ENCODE measurements at places on chromosomes 12 and 14.

- no peak for DNase-seq
Measured at GRCh38 chr12:132174015-132174838, 30.0 kb downstream of the NOC4L start.

DNA sequence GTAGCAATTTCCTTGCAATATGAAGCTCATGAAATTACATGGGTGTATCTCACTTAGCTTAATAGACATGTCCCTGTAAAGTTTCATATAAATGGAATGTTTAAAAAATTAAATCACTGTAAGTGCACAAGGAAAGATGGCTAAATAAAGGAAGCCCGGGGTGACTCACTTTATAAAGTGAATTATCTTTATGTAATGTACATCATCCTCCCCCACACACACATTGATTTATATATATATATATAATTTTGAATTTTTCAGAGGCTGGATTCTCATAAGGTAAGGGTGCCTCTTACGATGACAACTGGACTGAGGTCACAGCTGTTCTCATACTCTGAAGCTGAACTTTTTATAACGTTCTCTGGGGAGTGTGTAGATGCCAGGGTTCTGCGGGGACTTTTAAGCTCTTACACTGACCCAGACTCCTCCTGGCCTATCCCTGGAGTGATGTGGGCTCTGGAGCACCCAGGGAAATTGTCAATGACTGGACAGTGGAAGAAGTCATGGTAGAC, 108.7 kb upstream of the HIF1A start:
- no peak for DNase-seq

- no peak for DNase-seq
Measured at GRCh38 chr12:116689979-116690744, 47.7 kb downstream of the SPRING1 start.

DNA sequence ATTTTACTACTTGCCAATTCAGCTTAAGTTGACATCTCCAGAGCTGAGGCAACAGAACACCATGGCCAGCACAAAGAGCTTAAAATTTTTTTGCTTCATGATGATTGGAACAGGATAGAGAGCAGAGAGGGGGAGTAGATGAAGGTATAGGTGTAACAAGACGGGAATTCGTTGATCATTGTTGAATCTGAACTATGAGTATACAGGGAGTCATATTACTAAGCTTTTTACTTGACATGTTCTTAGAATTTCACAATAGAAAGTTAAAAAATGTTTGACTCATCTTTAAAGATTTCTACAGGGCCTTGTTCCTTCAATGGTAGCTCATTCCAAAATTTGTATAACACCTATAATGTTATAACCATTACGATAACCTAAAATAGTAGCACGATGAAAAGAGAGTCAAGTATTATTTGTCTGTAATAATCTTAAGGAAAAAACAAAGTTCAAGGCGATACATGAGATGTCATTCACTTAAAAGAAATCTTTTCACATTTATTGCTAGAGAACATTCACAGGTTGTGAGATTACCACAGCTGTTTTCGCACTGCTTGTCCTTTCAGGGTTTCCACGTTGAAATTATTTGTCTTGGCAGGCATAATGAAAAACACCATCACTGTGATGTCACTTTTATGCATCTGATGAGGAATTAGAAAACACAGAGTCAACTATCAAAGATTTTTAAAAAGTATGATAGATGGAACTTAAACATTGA, 33.9 kb downstream of the SPX start:
- DNase-seq = no peak

DNA sequence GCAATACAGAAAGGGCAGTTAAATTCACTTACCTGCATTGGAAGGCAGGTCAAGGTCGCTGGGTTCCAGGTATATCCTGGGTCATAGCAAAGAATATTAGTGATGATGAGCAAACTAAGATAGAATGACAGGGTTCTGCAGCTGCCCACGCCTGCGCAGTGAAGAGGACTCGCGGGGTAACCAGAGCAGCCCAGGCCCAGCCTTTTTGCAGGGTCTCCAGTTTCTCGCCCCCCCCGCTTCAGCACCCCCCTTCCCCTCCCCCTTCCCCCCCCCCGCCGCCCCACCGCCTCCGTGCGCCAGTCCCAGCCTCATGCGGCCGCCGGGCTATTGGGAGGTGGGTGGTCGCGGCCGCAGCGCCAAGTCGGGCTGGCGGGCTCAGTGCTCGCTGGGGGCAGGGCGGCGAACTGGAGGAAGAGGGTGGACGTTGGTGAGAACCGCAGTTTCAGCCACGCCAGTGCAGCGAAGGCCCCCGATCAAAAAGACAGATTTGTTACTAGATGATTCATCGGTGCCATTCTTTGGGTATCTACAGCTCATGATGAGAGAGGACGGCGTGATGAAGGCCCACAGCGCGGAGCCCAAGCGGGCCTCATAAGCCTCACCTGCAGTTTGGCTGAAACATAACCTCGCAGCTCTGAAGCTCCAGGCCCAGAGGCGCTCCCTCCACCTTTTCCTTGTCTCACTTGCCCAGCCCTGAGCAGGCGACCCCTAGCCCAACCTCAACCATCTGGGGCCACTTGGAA, 20.2 kb downstream of the SLC2A3 start:
- no peak for DNase-seq

GRCh38 chr14:51817326-51817725, 43.1 kb upstream of the GNG2 start:
- no peak for DNase-seq

DNA sequence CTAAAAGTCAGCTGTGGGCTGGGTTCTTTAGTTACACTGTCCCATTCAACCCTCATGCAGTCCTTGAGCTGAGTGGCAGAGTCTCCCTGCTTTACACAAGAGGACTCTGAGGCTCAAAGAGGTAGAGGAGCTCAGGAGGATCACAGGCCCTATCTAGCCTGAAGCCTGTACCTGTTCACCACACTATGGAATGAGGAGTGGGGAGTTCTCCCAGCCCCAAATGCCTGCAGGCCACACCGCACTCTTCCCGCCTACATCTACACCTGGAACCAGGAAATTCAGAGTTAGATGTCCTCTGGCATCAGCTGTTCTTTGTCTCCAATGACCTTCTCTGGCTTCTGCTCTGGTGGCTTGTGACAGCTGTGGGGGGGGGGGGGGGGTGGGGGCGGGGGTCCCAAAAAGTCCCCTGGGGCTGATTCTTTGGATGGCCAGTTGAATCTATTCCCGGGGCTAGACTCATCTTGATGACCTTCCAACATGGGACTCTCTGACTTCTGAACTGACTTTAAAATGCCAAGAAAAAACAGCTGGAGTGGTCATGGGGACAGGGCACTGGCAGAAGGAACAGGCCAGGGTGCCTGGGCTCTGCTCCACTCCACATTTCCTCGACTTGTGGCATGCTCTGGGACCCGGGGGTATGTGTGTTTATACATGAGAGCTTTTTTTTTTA, 30.6 kb downstream of the RIN3 start:
- no peak for DNase-seq

DNA sequence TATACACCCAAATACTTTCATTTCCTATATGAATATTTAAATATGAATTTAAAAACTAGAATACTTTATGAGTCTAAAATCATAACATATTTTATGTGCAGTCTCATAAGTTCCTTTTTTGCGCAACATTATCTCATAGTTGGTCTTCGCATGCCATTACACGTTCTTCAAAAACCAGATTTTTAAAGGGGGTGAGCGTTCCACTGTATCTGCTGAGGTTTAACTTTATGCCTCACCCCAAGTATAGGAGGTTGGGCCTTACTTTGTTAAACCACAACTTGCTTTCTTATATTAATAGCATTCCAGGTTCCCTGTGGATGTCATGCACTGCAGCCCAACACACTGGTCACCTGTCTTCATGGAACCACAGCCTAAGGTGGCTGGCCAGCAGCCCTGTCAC, 118.6 kb downstream of the APAF1 start:
- DNase-seq = no peak

GRCh38 chr12:3752741-3753486, at the start of gene CRACR2A:
TSS of gene CRACR2A (minus strand) at chr12:3753109. CDS start at chr12:3696999, 56,110 bp downstream.
- no peak for DNase-seq

- no peak for DNase-seq
Measured at GRCh38 chr14:55028476-55028875, 1.4 kb downstream of the SOCS4 start.

DNA sequence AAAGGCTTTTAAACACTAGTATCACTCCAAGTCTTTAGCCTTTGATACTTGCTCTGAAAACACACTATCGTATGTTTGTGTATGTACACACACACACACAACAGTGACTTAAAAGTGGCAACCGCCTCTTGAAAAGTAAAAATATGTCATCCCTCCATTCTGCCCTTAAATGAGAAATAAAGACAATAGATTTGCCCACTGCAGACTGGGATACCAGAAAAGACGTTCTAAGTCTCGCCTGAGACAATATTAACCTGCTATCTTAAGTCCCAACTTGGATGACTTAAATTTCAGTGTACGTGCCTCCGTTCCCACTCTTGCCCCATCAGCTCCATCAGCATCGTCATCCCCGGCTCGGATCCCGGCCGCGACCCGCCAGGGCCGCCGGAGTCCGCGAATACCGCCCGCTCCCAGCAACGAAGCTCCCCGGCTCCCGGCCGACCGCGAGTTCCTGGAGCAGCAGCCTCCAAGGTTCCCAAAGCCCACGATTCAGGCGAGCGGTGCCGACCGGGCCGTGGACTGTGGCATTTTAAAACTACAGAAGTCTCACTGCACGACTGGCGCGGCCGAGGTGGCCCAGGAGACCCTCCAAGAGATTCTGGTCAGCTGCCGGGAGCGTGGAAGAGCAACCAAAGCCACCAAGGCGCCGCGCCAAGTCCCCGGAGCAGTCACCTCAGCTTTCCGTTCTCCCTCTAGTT, 2.8 kb upstream of the ARID2 start:
- no peak for DNase-seq

- DNase-seq = no peak
Measured at GRCh38 chr14:50403419-50403818, 6.7 kb upstream of the CDKL1 start.

- DNase-seq = no peak
Measured at GRCh38 chr14:102424923-102425322, 62.2 kb downstream of the TECPR2 start.

GRCh38 chr14:104518659-104519350, 60.8 kb upstream of the C14orf180 start:
- DNase-seq = no peak

DNA sequence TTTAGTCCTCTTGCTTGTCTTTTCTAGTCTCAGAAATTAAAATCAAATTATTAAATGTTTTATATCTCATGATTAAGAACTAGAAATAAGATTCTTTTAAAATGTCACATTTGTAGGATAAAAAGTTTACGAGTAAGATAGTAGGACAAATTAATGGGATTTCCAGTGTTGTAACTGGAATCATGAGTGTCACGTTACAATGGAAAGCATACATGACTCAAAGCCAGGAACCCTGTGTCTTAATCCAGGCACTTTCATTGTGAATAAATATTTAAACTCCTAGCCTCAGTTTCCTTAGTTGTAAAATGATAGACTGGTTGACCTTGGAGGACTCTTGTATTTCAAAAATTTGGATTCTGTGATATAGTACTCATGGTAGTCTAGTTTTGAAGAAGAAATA, 84.9 kb downstream of the MIA2 start:
- no peak for DNase-seq

- DNase-seq = no peak
Measured at GRCh38 chr12:101608301-101609133, 13.7 kb downstream of the MYBPC1 start.

DNA sequence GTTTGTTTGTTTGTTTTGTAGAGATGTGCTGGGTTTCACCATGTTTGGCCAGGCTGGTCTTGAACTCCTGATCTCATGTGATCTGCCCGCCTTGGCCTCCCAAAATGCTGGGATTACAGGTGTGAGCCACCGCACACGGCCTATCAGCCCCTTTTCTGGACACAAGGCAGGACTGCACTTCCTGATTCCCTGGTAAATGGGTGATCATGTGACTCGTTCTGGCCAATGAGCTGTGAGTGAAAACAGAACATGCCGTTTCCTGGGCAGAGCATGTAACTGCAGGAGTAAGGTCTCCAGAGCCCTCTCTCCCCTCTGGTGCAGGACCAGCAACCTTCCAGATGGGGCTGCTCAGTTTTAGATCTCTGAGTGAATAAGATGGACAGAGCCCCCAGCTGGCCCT, 92.7 kb downstream of the ITPK1 start:
- DNase-seq = no peak

- DNase-seq = no peak
Measured at GRCh38 chr14:93803408-93804318, 15.4 kb upstream of the PRIMA1 start.
